ENCODE measurements at places on chromosomes 4 and X. TPM values are rescaled to one million over a fixed set of nuclear protein-coding genes. Genes with fewer than 3 reads are reported as not detected.
A peak's percentile ranks its signal among the peaks of the same experiment; 100 is the strongest.

DNA sequence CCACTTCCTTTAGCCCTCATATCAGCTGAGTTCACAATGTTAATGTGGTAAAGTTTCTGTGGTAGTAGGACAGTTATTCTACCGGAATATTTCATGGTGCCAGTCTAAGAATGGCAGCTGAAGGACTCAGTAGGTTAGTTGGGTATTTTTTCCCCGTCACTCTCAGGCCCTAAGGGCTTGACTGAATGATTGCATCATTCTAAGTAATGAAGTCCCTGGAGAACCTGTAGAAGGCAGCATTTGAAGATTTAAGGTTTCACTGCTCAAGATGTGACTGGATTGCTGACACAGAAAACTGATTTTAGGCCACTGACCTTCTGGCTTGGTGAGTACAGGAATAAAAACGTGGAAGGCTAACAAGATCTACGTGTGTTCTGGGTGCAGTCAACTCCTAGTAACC, 657.3 kb downstream of the PCDH19 start:
- no peak for DNase-seq
- no peaks in the 10 kb centered on the region for H3K27me3 ChIP-seq
- H3K27ac ChIP-seq: no peak overlapping the region
- no peak overlapping the region for H3K4me3 ChIP-seq
- H3K36me3 ChIP-seq: no peaks in the 10 kb centered on the region

DNA sequence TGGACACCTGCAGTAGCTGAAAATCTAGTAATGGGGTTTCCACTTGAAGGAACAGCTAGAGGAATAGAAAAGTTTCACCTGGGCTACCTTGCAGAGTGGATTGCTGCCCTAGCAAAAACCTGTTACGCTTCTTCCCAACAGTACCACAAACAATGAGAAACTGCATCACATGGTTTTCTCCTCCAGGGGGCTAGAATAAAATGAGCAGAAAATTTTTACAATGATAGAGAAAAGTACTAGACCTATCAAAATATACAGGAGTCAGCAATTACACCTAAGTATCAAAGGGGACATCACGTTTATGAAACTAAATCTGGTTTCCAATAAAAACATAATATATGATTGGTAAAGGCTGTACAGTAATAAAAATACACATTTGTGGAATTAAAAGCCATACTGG, 423.1 kb upstream of the PITX2 start:
- DNase-seq: no peak
- H3K4me3 ChIP-seq: no peak overlapping the region
- no peak overlapping the region for H3K27ac ChIP-seq
- peaks cover 19% of the 10 kb centered on the region for H3K4me1 ChIP-seq

- H3K27me3 ChIP-seq: no peaks in the 10 kb centered on the region
- no peak overlapping the region for H3K27ac ChIP-seq
- no peak overlapping the region for H3K4me3 ChIP-seq
- H3K36me3 ChIP-seq: no peaks in the 10 kb centered on the region
- DNase-seq: no peak
- no peaks in the 10 kb centered on the region for H3K4me1 ChIP-seq
These were observed 67.6 kb downstream of the EIF4E start for GRCh38 chr4:98861100-98861884.

GRCh38 chr4:76028350-76028765, 5.1 kb upstream of the CXCL10 start:
- H3K4me1 ChIP-seq: no peaks in the 10 kb centered on the region
- H3K27ac ChIP-seq: no peak overlapping the region
- H3K27me3 ChIP-seq: peaks cover 39% of the 10 kb centered on the region
- DNase-seq: no peak

Gene RAB9B
- 0.29 TPM for total RNA-seq

Gene VSIG4
- total RNA-seq: not detected

Gene RAB33A
- 0.28 TPM for total RNA-seq

DNA sequence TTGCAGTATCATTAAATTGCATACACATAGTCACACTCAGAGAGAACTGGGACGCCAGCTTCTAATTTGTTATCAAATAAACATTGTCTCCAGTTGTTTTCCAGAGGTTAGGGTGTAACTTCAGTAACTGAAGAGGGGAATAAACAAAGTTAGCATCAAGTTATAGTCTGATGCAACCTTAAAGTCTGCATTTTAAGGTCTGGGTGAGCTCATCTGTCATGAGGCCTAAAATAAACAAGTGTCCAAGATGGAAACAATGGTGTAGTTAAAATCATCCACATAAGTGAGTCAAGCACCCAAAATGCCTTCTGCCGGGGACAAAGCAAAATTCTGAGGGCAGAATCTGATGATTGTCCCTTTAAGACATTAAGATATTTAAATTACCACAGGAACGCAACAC, 70.3 kb upstream of the EMCN start:
- H3K27ac ChIP-seq: no peak overlapping the region
- H3K4me3 ChIP-seq: no peak overlapping the region
- peaks cover 2% of the 10 kb centered on the region for H3K27me3 ChIP-seq
- peaks cover 9% of the 10 kb centered on the region for H3K4me1 ChIP-seq

DNA sequence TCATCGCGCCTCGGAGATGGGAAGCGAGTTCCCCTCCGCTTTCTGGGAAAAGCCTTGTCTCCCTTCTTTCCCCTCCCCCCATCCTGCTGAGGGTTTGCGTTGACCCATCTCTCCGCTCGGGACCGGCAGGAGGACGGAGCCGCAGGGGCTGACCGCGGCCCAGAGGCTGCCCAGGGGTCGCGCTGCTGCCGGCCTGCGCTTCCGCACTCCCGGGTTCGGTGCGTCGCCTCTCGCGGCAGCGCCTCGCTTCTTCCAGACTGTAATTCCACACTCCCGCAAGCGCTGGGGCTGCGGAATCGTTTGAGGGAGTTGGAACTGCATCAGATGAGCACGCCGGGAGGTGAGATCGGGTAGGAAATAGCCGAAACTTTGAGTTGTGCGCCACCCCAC, 88.3 kb downstream of the BCOR start:
- peaks cover 10% of the 10 kb centered on the region for H3K4me1 ChIP-seq
- H3K27ac ChIP-seq: no peak overlapping the region
- DNase-seq: no peak
- no peaks in the 10 kb centered on the region for H3K36me3 ChIP-seq
- H3K27me3 ChIP-seq: peaks cover 10% of the 10 kb centered on the region

Gene CCDC120
- not detected for total RNA-seq

- no peak overlapping the region for H3K27ac ChIP-seq
- no peaks in the 10 kb centered on the region for H3K4me1 ChIP-seq
- H3K36me3 ChIP-seq: no peaks in the 10 kb centered on the region
- DNase-seq: no peak
These were observed 191.7 kb upstream of the GPC4 start for GRCh38 chrX:133606990-133607389.

Gene S100P
- total RNA-seq: not detected

Gene SSX1
- not detected for total RNA-seq

Gene GRIA3
- 22.8 TPM for total RNA-seq

DNA sequence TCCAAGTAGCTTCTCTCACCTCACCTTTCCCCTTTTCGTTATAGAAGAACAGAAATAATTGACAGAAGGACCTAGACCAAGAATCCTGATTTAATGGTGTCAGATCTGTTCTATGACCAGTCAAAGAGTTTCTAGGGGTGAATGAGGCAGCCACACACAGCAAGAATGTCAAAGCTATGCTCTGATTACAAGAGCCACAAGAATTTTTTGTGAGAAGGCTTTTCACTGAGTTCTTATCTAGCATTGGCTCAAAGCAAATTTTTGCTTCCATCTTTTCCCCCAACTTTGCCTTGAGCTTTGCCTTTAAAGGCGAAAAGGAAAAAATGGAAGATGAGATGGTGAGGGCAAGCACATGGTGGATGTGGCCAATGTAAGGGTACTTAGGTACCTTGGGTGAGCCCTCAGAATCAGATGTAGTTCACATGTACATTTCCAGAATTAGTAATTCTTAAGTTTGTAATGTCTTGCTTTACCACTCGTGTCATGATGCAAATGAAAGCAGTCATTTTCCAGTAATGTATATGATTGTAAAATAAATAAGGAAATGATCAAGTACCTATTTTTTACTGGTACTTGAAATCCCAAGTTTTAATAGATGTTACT, 23.5 kb downstream of the FMR1 start:
- no peak overlapping the region for H3K4me3 ChIP-seq
- H3K36me3 ChIP-seq: no peaks in the 10 kb centered on the region
- H3K27me3 ChIP-seq: no peaks in the 10 kb centered on the region
- no peak overlapping the region for H3K27ac ChIP-seq
- DNase-seq: no peak
- no peaks in the 10 kb centered on the region for H3K4me1 ChIP-seq

GRCh38 chr4:74490736-74491135, 45.8 kb downstream of the AREG start:
- H3K27me3 ChIP-seq: no peaks in the 10 kb centered on the region
- H3K36me3 ChIP-seq: no peaks in the 10 kb centered on the region
- peaks cover 14% of the 10 kb centered on the region for H3K4me1 ChIP-seq
- DNase-seq: no peak
- H3K27ac ChIP-seq: no peak overlapping the region
- no peak overlapping the region for H3K4me3 ChIP-seq

DNA sequence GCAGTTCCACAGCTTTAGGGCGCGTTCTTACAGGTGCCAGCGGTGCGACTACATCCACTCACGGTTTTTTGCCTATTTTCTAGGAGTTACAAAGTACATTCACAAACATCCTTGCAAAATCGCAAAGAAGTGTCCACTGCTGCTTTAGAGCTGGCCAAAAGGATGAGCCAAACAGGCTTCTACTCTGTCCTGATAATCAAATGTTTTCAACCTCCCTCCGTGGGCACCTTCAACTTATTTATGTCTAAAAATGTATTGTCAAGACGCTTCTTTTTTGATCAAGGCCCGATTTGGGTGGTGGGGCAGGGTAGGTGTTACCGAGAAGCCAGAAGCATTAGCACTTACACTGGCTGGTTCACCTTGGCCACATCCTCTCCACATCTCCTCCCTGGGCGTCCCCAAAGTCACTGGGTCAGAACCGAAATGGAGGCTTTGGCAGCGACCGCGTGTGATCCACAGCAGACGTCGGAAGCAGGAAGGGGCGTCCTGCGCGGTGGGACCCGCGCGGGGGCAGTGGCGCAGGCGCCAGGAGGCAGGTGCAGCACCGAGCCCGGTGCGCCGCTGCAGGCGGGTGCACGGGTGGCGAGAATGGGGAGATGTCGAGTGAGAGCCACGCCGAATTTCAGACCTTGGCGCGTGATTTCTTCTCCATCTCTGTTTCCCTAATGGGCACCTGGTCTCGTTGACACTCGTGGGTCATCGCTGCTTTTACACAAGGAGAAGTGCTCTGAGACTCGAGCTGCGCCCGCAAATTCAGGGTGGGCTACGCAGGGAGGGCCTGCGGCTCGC, 16.9 kb downstream of the NKX3-2 start:
- no peak for DNase-seq
- no peak overlapping the region for H3K27ac ChIP-seq
- H3K36me3 ChIP-seq: no peaks in the 10 kb centered on the region
- no peak overlapping the region for H3K4me3 ChIP-seq
- peaks cover 22% of the 10 kb centered on the region for H3K4me1 ChIP-seq

Gene MAOB
- total RNA-seq: not detected

Gene TAPT1
- 15.4 TPM for total RNA-seq

GRCh38 chrX:48883729-48884128, 13.8 kb downstream of the TIMM17B start:
- peaks cover 2% of the 10 kb centered on the region for H3K27me3 ChIP-seq
- H3K36me3 ChIP-seq: no peaks in the 10 kb centered on the region
- no peak overlapping the region for H3K4me3 ChIP-seq
- H3K27ac ChIP-seq: no peak overlapping the region
- H3K4me1 ChIP-seq: no peaks in the 10 kb centered on the region
- DNase-seq: no peak

DNA sequence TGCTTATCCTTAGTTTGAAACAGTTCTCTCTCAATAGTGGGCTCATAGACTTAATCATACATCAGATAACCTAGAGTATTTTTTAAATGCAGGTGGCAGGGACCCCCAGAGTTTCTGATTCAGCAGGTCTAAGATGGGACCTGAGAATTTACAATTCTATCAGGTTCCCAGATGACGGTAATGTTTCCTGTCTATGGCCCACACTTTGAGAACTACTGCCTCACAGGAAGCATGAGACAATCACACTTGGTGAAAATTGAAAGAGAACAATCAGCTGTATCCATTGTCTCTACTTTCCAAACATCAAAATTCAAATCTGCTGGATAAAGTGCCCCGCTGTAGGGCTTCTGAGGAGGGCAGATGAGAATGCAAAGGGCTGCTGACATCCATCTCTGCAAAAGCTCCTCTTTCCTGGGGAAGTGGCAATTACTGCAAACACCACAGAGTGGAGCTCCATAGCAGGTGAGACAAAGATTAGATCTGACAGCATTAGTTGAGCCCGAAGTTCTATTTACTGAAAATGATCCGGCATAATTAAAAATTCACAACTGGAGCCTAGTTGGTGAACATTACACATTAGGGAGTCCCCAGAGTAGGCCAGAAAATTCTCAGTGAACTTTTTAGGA, 187.8 kb upstream of the MBNL3 start:
- H3K27ac ChIP-seq: no peak overlapping the region
- no peaks in the 10 kb centered on the region for H3K27me3 ChIP-seq
- no peaks in the 10 kb centered on the region for H3K36me3 ChIP-seq
- no peak overlapping the region for H3K4me3 ChIP-seq

DNA sequence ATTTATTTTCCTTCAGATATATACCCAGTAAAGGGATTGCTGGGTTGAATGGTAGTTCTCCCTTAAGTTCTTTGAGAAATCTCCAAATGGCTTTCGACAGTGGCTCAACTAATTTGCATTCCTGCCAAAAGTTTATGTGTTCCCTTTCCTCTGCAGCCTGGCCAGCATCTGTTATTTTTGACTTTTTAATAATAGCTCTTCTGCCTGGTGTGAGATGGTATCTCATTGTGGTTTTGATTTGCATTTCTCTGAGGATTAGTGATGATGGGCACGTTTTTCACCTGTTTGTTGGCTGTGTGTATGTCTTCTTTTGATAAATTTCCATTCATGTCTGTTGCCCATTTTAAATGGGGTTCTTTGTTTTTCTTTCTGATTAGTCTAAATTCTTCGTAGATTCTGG, 375.2 kb downstream of the UBE2NL start:
- no peaks in the 10 kb centered on the region for H3K36me3 ChIP-seq
- no peak overlapping the region for H3K4me3 ChIP-seq
- no peak overlapping the region for H3K27ac ChIP-seq
- no peaks in the 10 kb centered on the region for H3K27me3 ChIP-seq
- no peak for DNase-seq
- no peaks in the 10 kb centered on the region for H3K4me1 ChIP-seq

DNA sequence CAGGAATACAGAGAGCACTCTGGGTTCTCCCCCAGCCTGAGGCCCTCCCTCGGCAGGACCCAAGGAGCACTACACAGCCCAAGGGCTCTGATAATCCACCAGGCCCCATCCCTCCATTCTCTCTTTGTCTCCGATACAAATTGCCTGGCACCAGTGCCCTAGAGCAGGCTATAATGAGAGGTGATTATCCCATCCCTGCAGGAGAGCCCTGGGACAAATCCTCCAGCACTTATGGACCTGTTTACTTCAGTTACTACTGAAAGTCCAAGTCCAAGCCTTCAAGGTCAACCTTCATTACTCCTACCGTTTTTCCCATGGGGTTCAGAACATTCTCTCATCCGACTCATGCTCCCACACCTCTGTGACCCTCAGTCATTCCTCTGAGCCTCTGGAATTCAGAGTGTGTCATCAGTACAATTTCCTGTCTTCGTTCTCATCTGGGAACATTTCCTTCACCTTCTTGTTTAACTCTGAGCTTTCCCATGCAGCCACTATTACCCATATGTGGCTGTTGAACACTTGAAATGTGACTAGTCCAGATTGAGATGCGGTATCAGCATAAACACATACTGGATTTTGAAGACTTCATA, 299.0 kb downstream of the RAPGEF2 start:
- peak; percentile 87 for DNase-seq
- H3K36me3 ChIP-seq: no peaks in the 10 kb centered on the region
- H3K27ac ChIP-seq: peak overlapping the region; percentile 97
- H3K27me3 ChIP-seq: no peaks in the 10 kb centered on the region
- peak overlapping the region; percentile 77 for H3K4me3 ChIP-seq

All from HFFc6 (cell line).